NCI-H446 (cell line): ENCODE measurements at places on chromosomes 5 and 9.

GRCh38 chr5:82975812-82976211 is 101.4 kb downstream of the TMEM167A start:
- no peak for DNase-seq

- DNase-seq, result no peak
Observed at GRCh38 chr5:141969783-141970771, 1.2 kb downstream of the RNF14 start.

GRCh38 chr5:66981266-66982055 is 215.1 kb downstream of the CD180 start:
- no peak for DNase-seq

DNA sequence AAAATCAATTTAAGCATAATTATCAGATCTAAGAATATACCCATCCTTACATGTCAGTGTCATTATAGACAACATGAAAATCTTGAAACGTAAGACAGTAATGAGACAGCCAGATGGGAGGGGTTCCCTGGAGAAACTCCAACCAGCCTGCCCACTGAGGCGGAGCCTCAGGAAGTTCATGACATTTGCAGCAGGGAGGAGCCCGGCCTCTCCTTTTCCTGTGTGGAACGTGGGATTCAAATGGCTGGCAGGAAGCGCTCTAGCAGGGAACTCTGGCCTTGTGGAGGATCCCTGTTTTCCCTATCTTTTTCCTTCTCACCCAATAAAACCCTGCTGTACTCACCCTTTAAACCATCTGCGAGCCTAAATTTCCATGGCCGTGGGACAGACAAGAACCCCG is 176.6 kb upstream of the KCNN2 start:
- DNase-seq, result no peak

DNA sequence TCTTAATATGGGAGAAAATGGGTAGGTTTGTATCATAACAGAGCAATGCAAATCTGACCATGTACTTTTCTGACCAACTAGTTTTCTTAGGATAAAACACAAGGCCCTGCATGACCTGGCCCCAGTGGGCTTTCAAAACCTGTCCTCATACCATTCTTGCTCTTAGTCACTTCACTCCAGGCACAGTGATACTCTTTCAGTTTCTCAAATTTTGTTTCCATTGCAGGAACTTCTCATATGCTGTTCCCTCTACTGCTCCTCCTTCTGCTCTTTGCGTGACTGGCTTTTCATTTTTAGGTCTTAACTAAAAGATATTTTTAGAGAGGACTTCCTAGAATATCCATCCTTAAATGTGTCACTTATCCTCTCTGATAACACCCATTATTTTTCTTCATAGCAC is 112.4 kb downstream of the INIP start:
- no peak for DNase-seq

- DNase-seq, result no peak
Observed at GRCh38 chr9:4489919-4490704, at the start of gene SLC1A1. Gene SLC1A1, plus strand, starts transcription at chr9:4490468. Its CDS starts 212 bp downstream, at chr9:4490680.

- no peak for DNase-seq
Observed at GRCh38 chr5:142719836-142720370, 34.0 kb upstream of the FGF1 start.

- DNase-seq, result no peak
Observed at GRCh38 chr9:71632776-71633175, 135.5 kb downstream of the CEMIP2 start.

DNA sequence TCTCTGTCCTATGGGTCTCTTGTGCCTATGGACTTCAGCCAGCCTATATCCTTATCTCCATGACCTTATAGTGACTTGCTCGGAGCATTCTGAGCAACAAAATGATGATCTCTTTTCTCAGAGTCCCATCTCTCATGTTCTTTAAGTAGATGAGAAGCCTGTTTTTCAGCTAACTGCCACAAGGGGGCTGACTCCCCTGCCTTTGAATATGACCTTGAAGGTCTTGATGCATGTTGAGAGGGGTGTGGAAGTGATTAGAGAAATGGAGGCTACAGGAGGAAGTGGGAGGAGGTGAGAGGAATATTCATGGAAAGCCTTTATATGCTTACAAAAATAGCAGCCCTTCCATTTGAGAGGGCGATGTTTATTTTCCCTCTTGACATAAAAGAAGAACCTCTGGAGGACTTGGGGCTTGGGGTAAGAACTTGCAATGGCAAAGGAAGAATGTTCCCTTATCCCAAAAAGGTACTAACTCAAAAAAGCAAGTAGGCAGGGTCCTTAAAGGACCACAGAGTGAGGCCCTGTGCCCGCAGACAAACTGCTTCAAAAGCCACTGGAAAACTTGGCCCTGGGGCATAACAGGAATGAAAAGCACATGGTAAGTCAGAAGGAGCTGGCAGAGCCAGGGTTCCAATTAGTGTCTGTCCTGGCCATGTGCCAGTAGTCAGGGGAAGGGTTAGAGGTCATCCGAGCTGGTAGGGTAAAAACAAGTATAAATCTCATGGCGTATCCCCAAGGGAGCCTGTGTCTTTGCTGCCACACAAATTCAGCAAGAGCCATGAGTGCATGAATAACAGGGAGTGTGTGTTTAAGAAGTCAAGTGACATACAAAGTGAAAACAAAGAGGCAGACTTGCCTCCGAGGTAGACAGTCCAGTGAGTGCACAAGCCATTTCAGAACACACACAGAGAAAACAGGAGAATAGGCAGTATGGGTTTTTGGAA is 39.1 kb downstream of the FGD3 start:
- DNase-seq, result no peak

DNA sequence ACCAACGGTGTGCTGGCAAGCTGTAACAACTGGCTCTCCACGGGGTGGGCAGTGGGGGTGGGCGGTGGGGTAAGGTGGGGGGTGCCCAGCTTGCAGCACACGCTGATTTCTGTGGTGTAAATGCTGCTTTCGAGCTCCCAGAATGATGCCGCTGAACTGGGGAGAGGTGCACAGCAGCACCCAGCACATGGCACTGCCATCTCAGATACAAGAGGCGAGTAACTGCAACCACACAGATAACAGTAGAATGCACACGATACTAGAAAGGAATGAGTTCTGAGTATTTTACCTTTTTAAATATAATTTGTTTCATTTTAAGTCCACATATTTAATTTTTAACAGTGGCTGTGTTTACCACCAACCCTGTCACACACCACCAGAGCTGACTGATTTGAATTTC is 87.9 kb downstream of the SEMA4D start:
- DNase-seq, result no peak

GRCh38 chr5:164345173-164345849 is 839.9 kb downstream of the MAT2B start:
- peak; percentile 53 for DNase-seq

- DNase-seq, result no peak
Observed at GRCh38 chr5:57784121-57784520, 301.5 kb upstream of the ACTBL2 start.

DNA sequence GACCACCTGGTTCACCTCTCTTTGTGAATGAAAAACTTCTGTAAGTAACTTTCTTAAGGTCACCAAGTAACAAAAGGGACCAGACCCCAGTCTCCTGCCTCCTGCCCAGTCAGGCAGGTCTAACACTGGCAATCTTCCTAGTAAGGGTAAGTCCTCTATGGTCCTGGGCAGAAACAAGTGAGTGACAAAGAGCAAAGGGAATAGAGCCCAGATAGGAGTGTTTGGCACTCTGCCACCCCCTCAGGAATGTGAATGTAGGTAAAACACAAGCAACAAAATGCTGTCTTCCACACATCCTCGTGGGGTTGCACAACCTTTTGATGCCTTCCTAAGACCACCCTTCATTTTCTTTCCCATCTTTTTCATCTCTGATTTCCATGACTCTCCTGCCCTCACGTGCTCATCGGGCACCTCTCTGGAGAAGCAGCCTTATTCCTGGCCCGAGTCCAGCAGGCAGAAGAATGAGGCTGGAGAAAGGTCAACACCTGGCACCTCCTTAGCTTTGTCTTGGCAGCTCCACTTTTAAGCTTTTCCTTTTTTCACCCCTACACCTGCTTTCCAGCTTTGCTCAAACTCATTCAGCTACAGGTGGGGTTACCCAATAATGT is 90.2 kb upstream of the LHFPL2 start:
- no peak for DNase-seq

DNA sequence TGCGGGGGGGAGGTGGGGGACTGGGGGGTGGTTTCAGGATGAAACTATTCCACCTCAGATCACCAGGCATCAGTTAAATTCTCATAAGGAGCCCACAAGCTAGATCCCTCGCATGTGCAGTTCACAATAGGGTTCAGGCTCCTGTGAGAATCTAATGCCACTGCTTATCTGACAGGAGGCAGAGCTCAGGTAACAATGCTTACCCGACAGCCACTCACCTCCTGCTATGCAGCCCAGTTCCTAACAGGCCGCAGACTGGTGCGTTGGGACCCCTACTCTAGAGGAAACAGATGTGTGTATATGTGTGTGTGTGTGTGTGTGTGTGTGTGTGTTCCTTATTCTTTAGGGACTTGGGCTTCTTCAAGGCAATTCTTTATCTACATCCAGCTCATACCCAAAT is 352.3 kb upstream of the CCNH start:
- no peak for DNase-seq

DNA sequence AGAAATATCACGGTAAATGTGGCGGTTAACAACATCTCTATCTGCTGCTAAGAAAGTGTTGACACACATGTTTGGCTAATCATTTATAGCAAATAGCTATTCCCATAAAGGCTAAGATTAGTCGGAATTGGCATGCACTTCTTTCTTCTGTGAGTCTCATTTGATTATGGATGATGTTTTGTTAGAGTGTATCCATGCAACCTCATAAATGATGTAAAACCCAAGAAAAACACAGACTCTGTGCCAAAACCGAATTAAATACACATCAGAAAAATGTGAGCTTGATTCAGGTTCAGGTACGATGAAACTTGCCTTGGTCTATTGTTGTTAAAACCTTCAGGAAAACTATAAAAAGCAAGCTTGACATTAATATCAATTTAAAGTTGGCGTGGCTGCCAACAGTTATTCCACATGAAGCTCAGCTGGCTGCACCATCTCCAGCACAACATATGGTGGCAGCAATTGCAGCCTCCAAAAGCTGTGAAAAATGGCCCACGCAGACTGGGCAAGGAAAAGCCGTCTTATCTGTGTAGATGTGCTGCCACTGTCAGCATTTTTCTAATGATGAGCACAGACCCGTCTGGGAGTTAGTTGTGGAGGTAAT is 41.1 kb upstream of the ICE1 start:
- DNase-seq, result no peak

DNA sequence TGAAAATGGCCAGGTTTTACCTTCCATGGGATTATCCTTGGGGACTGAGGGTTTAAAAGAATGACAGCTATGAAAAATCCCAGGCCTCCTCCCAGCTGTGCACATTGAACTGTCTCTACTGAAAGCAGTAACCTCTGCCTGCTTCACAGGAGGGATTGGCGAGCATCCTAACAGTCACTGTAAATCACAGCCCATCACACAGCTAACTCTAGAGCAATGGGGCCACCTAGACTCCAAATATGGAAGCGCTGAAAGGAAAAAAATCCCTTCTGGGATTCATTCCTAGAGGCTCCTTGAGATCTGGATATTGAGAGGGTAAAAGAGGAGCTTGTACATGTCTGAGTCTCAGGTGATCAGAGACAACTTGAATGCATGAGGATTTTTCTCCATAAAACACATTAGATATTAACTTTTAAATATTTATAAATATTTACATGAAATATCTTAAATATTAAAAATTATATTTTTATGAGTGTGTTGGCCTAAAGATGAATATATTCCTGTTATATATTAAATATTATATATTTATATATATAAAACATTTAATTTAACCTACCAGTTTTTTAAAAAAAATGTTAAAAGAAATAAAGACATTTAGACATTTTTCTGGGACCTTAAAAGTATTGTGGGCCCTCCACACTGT is 133.8 kb upstream of the SLC24A2 start:
- DNase-seq, result peak; percentile 76

GRCh38 chr9:2425676-2426075 is 195.9 kb upstream of the VLDLR start:
- no peak for DNase-seq

GRCh38 chr9:10146517-10147331 is 466.1 kb downstream of the PTPRD start:
- peak; percentile 51 for DNase-seq

DNA sequence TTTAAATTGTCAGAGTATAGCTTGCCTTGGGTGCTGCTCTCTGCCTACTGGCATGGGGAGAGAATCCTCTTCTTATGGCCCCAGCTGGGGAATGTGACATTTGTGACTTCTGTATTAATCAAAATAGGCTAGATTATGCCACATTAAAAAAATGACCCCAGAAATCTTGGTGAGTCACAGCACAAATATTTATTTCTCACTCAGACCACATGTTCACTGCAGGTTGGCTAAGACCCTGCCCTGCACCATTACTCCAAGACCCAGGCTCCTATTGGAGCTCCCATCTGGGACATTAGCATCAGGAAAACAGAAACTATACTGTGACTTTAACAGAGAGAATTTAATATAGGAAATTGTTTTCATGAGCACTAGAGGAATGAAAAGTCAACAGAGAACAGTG is 16.6 kb upstream of the WHRN start:
- no peak for DNase-seq

DNA sequence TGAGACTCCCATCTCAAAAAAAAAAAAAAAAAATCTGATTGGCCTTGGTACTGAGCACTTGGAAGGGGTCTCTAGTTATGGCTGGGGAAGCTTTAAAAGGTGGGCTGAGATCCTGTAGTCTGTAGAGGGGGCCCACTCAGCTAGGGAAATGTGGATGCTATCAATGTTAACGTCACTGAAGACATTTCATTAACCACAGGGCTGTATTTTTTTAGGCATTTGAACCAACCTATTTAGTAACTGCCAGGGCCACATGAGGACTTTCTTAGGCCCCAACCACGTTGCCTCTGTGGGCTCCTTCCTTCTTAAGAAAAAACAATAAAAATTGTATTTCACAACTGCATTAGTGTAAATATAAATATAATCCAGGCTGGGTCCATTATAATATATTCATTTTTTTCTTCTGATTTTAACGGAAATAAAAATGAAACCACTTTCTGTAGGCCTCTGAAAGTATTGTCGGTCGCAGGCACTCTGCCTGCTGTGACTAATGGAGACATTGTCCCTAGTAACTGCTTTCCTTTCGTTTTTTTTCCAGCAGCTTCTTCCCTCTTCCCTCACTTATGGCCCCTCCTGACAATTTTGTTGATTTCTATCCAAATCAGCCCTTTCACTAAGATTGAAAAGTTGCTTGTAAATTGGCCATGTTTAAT is 71.6 kb downstream of the GCNT1 start:
- DNase-seq, result no peak

GRCh38 chr5:128109138-128109537 is 25.6 kb downstream of the SLC12A2 start:
- no peak for DNase-seq

DNA sequence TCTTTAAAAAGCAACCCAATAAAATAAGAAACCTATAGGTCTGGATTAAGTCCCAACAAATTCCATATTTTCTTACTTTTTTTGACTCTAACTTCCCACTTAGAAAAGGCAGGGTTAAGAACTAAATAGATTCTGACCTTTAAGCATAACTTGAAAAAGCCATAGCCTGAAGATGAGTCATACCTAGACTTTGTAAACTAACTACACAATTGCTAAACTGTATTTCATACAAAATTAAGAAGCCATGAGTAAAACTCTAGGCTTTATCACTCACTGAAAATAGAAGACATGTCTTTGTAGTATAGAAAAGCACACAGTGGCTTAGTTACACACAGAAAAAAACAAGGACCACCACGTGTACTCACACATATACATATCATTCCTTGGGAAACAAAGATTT is 51.5 kb downstream of the MLLT3 start:
- DNase-seq, result no peak
